ENCODE measurements at places on chromosomes 6 and 20.

GRCh38 chr6:148746363-148747144 is at the start of gene UST:
Gene UST (plus strand): TSS chr6:148747030. CDS start chr6:148747431, 401 bp downstream.
- DNase-seq, result no peak

DNA sequence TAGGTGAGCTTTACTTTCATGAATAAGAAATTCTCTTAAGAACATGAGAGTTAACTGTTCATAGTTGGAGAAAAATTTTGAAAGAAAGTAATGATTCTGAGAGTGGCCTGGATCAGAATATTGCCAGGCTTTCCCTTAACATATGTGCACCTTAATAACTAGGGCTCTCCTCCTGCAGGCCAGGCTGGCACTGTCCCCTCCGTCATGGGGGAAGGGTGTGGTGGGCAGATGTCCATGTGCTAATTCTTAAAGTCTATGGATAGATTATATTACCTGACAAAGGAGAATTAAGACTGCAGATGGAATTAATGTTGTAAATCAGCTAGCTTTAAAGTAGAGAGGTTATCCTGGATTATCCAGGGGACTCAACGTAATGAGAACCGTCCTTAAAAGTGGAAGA is 10.9 kb upstream of the KLHL32 start:
- no peak for DNase-seq

- no peak for DNase-seq
Observed at GRCh38 chr6:93859971-93860370, 440.6 kb upstream of the EPHA7 start.

DNA sequence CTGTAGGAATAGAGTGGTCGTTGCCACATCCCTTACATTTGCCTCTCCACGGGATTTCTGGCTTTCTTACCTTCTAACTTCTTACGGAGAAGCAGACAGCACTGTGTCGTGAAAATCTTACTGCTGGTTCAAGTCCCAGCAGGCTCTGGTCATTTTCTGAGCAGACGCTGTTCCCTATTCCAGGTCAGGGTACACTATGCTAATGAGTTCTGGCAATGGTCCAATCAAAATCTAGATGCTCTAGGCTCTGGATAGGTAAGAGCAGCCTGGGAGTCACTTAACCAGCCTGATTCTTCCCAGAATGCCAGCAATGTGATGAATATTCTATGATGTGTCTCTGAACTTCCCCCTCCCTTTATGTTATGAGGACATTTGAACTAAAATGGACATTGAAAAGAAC is at the start of gene GCM1:
TSS of gene GCM1 (minus strand) at position 158 of the 400 bp plus-strand sequence. CDS start 3,209 bp downstream, outside the sequence.
- no peak for DNase-seq

DNA sequence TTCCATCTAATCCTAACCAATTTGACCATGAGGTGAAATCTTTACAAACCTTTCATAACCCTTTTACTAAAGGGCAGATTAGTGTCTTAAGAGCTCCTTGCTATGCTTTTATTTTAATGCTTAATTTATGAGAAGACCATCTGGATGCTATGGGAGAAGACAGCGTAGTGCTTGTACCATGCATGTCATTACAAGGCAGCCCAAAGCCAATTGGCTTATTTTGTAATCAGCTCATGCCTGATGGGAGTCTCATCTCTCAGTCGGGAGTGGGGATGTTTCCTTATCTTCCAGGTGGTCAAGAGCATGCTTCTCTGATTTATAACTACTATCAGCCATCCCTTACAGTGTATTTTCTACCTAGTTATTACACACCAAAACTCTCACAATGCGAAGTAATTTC is 304.7 kb downstream of the FARS2 start:
- no peak for DNase-seq

DNA sequence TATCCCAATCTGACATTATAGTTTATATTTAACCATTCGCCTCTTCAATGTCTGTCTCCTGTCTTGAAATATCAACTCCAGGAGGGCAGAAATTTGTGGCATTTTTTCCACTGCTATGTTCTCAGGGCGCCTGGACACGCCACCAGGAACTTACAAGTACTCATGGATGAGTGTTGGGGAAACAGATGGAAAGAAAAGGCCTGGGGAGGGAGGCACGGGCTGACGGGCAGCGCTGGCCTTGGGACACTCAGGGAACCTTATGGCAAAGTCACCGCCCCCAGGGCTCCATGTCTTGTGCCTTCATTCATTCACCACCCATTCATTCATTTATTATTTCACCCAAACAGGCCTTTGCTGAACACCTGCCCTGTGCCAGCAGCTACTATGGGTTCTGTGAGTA is 222.9 kb downstream of the PREX1 start:
- no peak for DNase-seq

DNA sequence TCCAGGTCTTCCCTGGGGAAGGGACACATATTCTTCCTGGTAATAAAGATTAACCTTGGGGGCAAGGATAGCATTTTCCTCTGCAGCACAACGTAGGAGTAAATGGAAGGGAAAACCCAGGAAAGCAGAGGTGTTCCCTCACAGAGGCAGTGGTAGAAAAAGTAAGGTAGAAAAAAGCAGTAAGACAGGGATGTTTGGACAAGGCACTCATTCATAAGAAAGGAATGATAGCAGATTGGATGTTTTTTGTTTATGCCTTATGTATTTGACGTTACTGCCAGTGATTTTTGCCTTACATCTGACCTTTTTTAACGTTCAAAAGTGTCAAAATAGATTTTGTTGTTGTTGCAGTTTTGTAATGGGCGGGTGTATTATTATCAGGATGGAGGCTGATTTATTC is 395.0 kb downstream of the CDKAL1 start:
- DNase-seq, result no peak

GRCh38 chr6:28295326-28295725 is 14.0 kb downstream of the PGBD1 start:
- no peak for DNase-seq

- no peak for DNase-seq
Observed at GRCh38 chr6:16582446-16583143, 178.7 kb downstream of the ATXN1 start.

DNA sequence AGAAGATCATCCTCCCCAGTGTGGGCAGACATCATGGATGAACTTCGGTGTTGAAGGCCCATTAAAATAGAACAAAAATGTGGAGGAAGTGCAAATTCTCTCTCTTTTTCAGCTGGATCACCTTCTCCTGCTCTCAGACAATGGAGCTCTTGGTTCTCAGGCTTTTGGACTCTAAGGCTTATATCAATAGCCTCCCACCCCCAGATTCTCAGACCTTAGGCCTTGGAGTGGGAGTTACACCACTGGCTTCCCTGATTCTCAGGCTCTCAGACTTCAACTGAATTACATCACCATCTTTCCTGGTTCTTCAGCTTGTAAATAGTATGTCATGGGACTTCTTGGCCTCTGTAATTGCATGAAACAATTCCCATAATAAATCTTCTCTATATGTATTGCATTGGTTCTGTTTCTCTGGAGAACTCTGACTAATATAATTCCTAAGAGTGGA is 36.6 kb downstream of the NSFL1C start:
- DNase-seq, result no peak

GRCh38 chr6:42987533-42988451 is 3.4 kb downstream of the PPP2R5D start:
- no peak for DNase-seq

- no peak for DNase-seq
Observed at GRCh38 chr6:93968126-93968525, 548.8 kb upstream of the EPHA7 start.

GRCh38 chr6:161338015-161338414 is 64.2 kb upstream of the AGPAT4 start:
- no peak for DNase-seq

DNA sequence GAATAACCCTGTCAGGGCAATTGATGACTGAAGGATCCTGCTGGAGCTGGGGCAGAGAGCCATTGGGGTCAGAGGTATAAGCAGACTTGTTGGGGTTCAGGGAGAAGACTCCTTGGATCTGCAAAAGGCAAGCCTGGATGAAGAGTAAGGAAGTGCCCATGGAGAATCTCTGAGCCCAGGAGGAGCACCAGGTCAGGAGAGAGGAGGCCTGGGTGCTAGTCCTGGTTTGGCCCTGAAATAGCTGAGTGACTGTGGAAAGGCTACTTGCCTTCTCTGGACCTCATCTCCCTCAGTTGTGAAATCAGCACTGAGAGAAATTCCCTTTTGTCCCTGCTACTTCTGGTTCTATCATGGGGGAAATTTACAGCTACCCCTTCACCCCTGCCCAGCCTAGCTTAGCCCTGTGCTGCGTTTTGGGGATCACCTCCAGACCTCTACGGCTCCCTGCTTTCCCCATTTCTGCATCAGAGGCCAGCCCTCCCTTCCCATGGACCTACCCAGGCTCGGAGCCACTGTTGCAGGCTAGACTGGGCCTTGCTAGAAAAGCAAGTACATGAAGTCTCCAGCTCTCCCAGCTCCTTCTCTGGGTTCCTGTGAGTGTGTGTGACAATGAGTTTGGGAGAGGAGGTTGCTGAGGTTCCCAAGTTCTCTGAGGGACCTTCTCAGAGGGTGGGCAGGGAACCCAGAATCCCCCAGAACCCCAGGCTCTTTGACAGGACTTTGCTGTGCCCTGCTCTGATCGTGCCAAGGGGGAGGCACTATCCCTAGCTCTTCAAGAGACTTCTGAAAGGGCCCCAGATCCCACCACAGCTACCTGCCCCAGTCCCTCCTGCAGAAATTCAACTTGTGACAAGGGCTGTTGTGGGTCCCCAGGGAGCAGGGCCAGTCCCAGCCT is 2.3 kb upstream of the NCR2 start:
- DNase-seq, result no peak

DNA sequence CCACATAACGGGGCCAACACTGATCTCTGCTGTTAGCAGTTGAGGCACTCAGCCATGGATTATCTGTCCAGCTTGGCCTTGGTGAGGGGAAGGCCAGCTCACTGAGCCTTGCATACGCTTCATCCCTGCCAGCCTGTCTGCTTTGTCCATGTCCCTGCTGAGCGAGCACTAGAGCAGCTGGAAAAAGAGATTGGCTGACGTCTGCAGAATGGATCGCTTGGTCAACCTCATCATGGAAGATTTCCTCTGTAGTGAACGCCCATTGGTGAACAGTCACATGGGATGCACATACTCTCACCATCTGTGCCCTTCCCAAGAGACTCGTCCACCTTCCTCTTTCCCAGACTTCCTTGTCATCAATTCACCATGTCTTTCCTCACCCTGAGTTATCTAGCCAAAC is 26.9 kb downstream of the MUC22 start:
- DNase-seq, result no peak

DNA sequence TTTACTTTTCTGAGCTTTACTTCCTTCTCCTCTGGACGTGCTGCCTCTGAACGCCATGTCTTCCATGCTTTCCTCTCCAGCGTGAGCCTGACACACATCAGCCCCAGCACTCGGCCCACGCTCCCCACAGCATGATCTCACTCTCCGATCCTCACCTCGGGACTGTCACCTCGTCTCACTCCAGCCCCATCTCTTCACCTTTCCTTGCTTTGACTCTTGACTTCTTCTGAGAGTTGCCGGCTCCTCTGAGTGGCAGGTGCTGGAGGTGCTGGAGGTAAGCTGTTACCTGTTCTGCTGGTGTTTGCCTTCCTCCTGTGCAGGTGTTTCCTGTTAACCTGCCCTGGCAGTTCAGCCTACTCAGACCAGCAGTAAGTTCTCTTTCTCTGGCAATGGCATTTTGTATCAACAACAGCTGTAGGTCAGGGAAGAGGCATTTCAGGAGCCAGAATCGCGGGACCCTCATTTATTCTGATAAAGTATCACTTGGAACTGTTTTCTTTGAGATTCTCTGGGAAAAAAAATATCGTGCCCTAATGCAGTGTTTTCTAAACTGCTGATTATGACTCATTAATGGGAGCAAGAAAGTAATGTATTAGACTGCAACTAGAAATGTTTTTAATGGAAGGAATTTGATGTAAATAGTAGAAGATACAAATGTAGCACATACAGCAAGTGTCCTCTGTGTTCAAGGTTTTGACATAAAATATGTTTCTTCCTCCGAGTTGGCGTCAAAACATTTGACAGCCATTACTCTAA is 106.5 kb downstream of the ARID1B start:
- DNase-seq, result no peak

- peak; percentile 55 for DNase-seq
Observed at GRCh38 chr6:15621203-15622044, 41.4 kb downstream of the DTNBP1 start.

DNA sequence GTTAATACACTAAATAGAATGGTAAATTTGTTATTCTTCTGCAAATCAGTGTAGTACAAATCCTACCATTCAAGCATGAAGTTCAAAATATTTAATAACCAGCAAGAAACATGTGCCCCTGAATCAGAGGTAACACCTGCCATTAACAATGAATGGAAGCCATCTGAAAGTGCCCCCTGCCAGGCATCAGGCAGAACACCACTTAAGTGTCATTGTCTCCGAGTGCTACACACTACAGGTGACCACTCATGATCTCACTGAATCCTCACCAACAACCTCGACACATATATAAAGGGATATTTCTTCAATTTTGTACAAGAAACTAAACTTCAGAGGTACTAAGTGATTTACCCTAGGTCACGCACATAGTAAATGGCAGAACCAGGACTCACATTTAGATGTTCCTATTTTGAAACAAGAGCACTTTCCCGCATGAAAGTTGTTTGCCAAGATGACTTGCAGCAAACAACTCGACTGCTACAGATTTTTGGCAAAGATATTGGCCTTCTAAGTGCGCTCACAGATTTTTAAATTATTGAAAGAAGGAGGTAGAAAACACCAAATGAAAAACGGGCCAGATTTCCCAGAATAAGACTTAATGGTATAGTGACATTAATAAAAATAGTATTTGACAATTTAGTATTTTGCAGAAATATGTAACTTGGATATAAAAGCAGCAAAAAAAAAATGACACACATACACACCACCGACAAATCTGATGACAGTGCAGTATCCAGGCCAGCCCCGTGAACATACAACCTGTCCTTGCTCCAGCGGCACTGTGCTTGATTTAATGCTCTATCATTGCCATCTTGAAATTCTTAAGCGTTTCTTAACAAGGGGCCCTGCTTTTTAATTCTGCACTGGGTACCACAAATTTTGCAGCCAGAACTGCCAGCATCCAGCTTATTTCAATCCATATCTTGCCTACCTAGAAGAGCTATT is 274.5 kb downstream of the ALDH8A1 start:
- no peak for DNase-seq

DNA sequence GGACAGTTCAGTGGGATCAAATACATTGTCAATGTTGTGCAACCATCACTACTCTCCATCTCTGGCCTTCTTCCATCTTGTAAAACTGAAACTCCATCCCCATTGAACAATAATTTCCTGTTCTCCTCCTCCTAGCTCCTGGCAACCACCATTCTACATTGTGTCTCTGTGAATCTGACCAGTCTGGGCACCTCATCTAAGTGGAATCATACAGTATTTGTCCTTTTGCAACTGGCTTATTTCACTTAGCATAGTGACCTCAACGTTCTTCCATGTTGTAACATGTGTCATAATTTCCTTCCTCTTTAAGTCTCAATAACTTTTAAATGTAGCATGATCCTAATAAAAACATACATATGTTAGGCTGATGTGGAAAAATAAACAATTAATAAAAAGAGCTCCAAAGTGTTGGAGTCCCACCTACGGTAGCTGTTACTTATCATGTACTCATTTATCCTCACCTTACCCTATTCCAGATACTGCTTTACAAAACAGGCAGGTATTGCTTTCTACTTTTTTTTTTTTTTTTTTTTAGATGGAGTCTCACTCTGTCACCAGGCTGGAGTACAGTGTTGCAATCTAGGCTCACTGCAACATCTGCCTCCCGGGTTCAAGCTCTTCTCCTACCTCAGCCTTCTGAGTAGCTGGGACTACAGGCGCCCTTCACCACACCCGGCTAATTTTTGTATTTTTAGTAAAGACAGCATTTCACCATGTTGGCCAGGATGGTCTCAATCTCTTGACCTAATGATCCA is 91.9 kb downstream of the TNFAIP3 start:
- no peak for DNase-seq

- no peak for DNase-seq
Observed at GRCh38 chr6:50390416-50390815, 322.9 kb upstream of the TFAP2D start.
